Activated naive CD8-positive, alpha-beta T cell treated with anti-CD3 and anti-CD28 coated beads for 36 hours (primary cell): ENCODE measurements at places on chromosomes 7 and 10.

- no peak for DNase-seq
These were observed 43.5 kb downstream of the IDE start for GRCh38 chr10:92530421-92530820.

DNA sequence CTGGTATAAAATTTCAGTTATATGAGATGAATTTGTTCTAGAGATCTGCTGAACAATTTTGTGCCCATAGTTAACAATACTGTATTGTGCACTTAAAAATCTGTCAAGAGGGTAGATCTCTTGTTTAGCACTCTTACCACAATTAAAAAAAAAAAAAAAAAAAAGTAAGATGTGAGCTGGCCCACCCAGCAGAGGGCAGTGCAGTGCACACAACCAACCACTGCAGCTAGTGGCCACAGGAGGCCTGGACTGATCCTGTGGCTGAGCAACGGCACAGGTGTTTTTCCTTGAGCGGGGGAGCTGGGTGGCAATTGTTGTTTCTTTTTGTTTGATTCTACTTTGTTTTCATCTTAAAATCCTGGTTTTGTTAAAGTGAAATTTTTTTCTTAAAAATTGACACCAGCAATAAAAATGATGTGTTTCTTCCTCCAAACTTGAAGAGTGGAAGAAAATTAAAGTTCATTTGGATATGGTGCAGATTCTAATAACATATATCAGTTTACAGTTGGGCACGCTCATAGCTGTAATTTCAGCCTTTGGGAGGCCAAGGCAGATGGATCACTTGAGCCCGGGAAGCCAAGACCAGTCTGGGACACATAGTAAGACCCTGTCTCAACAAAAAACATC is 171.1 kb upstream of the TBX20 start:
- peak; percentile 42 for DNase-seq

- no peak for DNase-seq
These were observed 52.4 kb upstream of the TNRC18 start for GRCh38 chr7:5476001-5476400.

DNA sequence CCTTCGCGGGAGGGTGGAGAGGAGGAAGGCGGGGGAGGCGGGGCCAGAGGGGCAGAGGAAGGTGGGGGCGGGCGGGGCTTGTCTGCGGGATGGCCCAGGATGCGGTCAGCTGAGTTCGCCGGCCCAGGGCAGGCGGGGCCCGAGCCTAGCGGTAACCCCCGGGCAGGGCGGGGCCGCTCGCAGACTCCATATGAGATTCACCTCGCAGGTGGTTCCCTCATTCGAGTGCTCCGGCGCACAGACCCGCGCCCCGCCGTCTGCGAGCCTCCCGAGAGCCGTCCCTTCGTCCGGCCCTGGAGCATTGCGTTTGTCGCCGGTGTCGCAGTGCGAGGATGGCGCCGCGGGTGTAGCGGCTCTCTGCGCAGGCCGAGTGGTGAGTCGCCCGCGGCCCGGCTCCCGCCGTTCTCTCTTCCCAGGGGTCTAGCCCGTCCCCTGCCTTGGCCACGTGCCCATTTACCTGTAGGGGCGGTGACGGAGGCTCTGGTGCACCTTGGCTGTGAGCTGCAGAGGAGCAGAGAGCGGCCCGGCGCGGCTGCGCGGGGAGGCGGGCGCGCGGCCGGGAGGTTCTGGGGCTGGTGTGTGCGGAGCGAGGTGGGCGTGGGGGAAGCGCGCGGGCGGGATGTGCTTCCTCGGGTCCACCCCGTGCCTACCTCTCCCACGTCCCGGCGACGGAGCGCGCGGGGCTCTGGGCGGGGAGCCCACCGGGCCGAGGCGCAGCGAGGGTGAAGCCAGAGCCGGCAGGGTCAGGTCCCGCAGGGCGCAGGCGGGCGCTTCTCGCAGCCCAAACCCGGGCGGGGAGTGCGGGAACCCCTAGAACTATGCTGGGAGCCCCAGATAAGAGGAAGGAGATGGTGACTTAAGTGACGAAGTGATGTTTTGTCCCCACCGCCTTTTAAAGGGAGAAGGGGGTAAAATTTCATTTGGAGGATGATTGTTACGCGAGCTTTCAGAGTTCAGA is at the start of gene UPP1:
TSS of gene UPP1 (plus strand) at position 220 of the 958 bp plus-strand sequence. CDS start 5,519 bp downstream, outside the sequence.
- peak; percentile 89 for DNase-seq

GRCh38 chr7:4438723-4439245 is 243.3 kb upstream of the FOXK1 start:
- DNase-seq = no peak
